ENCODE measurements at places on chromosomes 16 and 17.

- no peaks in the 10 kb centered on the region for H3K36me3 ChIP-seq
- no peaks in the 10 kb centered on the region for H3K27me3 ChIP-seq
- DNase-seq, result no peak
- no peaks in the 10 kb centered on the region for H3K4me1 ChIP-seq
Observed at GRCh38 chr16:11151885-11152629, 103.9 kb downstream of the SOCS1 start.

GRCh38 chr17:63196772-63197335, 230.8 kb downstream of the TANC2 start:
- H3K27me3 ChIP-seq, result no peaks in the 10 kb centered on the region
- H3K4me3 ChIP-seq, result no peak overlapping the region
- H3K36me3 ChIP-seq, result no peaks in the 10 kb centered on the region
- no peaks in the 10 kb centered on the region for H3K4me1 ChIP-seq
- no peak overlapping the region for H3K27ac ChIP-seq

DNA sequence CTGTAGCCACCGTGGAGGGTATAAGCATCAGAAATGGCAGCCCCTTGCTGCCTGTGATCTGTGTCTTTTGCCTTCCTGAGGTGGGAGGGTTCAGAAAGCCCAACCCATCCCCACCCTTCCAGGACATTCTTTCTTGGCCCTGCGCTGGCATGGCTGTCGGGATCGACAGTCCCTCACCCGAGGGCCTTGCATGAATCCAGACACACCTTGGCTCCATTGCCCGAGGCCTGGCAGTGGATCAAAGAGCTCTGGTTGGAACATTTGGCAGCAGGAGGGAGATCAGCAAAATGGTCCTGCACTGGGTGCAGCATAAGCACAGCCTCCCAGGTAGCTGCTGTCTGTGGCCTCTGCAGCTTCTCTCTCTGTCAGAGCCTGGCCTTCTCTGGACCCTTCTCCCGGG, 246.6 kb upstream of the MAF start:
- no peaks in the 10 kb centered on the region for H3K36me3 ChIP-seq
- no peak overlapping the region for H3K27ac ChIP-seq
- no peak overlapping the region for H3K4me3 ChIP-seq
- H3K27me3 ChIP-seq, result no peaks in the 10 kb centered on the region
- DNase-seq, result no peak

DNA sequence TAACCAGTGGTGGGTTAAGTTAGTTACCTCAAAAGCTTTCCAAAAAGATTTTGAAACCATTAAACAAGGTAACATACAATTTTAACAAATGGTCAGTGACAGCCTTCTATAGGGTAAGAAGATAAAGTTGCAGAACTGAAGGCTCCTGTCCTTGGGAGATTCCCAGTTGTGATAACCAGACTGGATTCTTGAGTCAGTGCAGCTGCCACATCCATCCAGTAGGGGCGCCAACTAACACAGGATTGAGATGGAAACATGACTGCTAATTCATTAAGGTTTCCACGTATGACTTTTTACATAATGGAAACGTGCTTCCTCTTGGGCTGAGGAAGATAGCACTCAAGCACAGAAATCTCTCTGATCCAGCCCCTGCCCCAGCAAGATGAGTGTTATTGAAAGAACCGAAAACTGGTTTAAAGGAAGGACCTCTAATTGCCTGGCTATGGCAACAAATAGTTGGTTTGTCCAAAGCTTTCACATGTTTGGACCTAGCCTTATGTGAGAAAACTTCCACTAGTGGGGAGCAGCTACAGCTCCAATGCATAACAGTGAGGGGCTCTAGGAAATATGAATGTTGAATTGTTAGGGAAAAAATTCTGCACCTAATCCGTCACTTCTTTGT, 269.8 kb upstream of the MYOCD start:
- no peaks in the 10 kb centered on the region for H3K4me1 ChIP-seq
- no peaks in the 10 kb centered on the region for H3K36me3 ChIP-seq

DNA sequence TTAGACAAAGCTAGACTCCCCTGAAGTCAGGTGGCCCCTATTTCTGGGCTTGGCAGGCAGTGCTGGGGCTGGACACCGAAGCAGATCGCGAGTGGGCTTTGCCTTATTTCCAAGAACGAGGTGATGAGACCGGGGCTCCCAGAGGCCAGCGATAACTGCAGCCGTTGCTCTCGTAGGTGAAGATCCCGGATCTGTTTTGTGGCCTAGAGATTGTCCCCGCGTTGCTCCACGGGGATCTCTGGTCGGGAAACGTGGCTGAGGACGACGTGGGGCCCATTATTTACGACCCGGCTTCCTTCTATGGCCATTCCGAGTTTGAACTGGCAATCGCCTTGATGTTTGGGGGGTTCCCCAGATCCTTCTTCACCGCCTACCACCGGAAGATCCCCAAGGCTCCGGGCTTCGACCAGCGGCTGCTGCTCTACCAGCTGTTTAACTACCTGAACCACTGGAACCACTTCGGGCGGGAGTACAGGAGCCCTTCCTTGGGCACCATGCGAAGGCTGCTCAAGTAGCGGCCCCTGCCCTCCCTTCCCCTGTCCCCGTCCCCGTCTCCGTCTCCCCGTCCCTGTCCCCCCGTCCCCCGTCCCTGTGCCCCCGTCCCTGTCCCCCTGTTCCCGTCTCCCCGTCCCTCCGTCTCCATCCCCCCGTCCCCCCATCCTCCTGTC, 1.5 kb upstream of the TBCD start:
- no peak for DNase-seq
- H3K27ac ChIP-seq, result no peak overlapping the region
- no peaks in the 10 kb centered on the region for H3K27me3 ChIP-seq
- H3K4me3 ChIP-seq, result no peak overlapping the region
- no peaks in the 10 kb centered on the region for H3K36me3 ChIP-seq

DNA sequence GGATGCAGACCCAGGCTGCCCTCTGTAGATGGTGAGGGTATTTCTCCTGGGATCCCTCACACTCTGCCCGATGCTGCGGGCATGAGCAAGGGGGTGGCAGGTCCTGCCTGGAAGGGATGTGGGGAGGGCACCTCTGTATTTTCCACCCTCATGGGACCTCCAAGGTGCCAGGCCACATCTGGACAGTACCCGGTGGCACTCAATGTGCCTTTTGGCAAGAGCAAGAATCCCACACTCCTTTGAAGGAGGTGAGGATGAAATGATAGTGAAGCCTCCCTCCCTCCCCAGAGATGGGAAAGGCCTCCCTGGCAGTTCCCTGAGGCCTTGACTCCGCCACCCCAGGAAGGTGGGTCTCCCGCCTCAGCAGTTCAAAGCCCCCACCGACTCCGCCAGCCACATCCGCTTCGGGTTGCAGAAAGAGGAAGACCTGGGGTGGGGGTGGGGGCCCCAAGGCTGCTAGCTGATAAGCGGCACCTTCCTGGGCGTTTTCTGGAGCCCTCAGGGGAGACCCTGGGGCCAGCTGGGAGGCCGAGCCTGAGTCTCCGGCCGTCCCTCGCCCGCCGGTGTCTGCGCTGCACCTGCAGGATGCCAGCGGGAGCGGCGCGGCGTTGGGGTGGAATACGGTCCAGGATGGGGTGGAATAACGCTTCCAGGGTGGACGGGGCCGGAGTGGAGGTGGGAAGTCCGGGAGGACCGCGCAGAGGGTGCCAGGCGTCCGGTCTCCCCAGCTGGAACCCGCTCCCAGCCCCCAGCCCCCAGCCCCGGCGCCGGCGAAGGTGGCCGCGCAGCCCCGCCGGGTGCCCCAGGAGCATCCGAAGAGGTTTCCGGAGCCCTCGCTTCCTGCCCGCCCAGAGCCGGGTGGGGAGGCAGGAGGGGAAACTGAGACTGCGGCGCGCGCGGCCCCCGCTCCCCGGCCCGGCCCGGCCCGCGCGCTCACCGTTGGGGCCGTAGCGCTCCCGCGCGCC, 718 bp downstream of the ATP2A3 start:
- H3K27ac ChIP-seq, result no peak overlapping the region
- peak overlapping the region; percentile 33 for H3K4me3 ChIP-seq
- H3K4me1 ChIP-seq, result peaks cover 2% of the 10 kb centered on the region
- H3K27me3 ChIP-seq, result peaks cover 3% of the 10 kb centered on the region

- H3K4me3 ChIP-seq, result no peak overlapping the region
- no peaks in the 10 kb centered on the region for H3K27me3 ChIP-seq
- peaks cover 9% of the 10 kb centered on the region for H3K4me1 ChIP-seq
- no peak for DNase-seq
- H3K27ac ChIP-seq, result no peak overlapping the region
Observed at GRCh38 chr17:77404812-77405581, 264.2 kb downstream of the SEC14L1 start.

DNA sequence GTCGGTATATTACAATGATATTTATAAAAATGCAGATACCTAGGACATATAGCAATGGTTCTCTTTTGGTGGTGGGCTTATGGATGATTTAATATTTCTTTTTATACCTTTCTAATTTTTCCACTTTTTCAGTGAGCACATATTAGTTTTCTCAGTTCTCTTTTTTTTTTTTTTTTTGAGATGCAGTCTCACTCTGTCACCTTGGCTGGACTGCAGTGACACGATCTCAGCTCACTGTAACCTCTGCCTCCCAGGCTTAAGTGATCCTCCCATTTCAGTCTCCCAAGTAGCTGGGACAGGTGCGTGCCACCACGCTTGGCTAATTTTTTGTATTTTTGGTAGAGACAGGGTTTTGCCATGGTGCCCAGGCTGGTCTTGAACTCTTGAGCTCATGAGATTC, 15.1 kb downstream of the MAP3K14 start:
- DNase-seq, result no peak
- no peaks in the 10 kb centered on the region for H3K36me3 ChIP-seq
- H3K27me3 ChIP-seq, result no peaks in the 10 kb centered on the region
- no peak overlapping the region for H3K4me3 ChIP-seq

DNA sequence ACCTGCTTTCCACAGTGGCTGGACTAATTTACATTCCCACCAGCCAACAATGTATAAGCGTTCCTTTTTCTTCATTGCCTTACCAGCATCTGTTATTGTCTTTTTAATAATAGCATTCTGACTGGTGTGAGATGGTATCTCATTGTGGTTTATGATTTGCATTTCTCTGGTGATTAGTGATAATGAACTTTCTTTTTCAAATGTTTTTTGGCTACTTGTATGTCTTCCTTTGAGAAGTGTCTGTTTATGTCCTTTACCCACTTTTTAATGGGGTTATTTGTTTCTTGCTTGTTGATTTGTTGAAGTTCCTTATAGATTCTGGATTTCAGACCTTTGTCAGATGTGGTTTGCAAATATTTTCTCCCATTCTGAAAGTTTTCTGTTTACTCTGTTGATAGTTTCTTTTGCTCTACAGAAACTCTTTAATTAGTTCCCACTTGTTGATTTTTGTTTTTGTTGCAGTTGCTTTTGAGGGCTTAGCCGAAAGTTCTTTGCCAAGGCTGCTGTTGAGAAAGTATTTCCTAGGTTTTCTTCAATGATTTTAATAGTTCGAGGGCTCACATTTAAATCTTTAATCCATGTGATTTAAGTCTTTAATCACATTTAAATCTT, 26.8 kb downstream of the ITGAM start:
- DNase-seq, result no peak
- no peaks in the 10 kb centered on the region for H3K4me1 ChIP-seq
- no peaks in the 10 kb centered on the region for H3K36me3 ChIP-seq
- no peaks in the 10 kb centered on the region for H3K27me3 ChIP-seq
- no peak overlapping the region for H3K27ac ChIP-seq
- H3K4me3 ChIP-seq, result no peak overlapping the region

DNA sequence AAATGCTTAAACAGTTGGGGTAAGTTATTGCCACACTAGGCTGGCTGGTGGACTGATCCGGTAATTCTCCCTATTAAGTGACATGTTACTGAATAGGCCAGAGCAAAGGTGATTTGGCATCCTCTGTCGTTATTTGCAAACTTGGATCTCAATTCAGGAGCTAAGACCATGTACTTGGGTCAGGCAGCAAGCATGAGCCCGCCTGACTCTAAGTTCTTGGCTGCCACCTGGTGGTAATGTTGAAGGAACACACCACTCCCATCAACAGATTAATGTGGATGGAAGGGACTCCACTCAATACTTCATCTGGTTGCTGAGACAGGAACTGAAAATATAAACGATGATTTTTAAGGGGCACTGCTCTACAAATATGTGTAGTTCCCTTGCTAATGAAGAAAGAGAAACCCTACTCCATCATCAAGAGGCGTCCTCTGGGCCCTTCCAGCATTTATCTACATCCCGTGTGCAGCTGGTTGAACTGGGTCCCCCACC, 70.8 kb downstream of the EMP2 start:
- H3K27ac ChIP-seq, result no peak overlapping the region
- no peaks in the 10 kb centered on the region for H3K36me3 ChIP-seq
- H3K4me3 ChIP-seq, result no peak overlapping the region
- DNase-seq, result peak; percentile 82
- H3K4me1 ChIP-seq, result 0 out of 2 replicates have a peak, but pooled peaks cover 2% of the 10 kb centered on the region

- no peaks in the 10 kb centered on the region for H3K36me3 ChIP-seq
- no peaks in the 10 kb centered on the region for H3K27me3 ChIP-seq
- H3K4me1 ChIP-seq, result no peaks in the 10 kb centered on the region
- no peak overlapping the region for H3K4me3 ChIP-seq
- no peak for DNase-seq
- no peak overlapping the region for H3K27ac ChIP-seq
Observed at GRCh38 chr17:63486317-63487013, 9.6 kb downstream of the ACE start.

GRCh38 chr17:40548982-40549685, 16.1 kb downstream of the CCR7 start:
- DNase-seq, result no peak
- no peak overlapping the region for H3K27ac ChIP-seq
- no peaks in the 10 kb centered on the region for H3K36me3 ChIP-seq

DNA sequence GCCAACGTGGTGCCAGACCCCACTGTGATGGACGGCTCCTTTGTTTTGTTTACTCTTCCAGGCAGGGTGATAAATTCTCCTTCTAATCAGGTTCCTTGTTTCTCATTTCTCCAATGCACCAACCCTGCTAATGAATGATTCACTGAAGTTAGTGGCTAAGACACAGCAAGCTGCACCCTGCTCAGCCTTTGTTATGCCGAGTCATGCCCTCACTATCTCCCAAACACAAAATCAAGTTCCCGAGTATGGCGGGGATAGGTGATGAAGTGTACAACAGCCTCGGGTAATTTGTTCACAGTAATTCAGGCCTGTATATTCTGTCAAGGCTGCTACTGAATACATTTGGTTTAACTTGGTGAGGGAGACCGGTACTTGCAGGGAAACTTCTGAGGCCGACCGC, 83.8 kb upstream of the HS3ST4 start:
- H3K36me3 ChIP-seq, result no peaks in the 10 kb centered on the region
- peaks cover 5% of the 10 kb centered on the region for H3K4me1 ChIP-seq
- no peak overlapping the region for H3K4me3 ChIP-seq
- no peaks in the 10 kb centered on the region for H3K27me3 ChIP-seq
- DNase-seq, result no peak
- no peak overlapping the region for H3K27ac ChIP-seq

DNA sequence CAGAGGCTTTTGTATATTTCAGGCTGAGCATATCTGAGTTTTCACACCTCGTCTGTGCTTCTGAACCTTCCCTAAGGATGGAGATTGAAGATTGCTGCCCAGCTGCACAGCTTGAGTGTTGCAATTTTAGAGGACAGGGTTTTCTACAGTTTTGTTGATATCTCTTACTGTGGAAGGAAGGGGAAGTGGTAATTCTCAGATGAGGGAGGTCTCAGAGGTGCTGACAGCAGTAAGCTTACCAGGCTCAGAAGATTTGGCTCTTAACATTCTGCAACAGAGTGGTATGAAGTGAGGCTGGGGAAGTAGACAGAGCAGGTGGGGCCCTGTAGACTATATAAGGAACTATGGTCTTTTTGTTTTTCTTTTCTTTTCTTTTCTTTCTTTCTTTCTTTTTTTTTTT, 45.8 kb upstream of the ARHGAP17 start:
- peaks cover under 1% of the 10 kb centered on the region for H3K4me1 ChIP-seq
- no peaks in the 10 kb centered on the region for H3K36me3 ChIP-seq
- H3K4me3 ChIP-seq, result no peak overlapping the region
- no peak for DNase-seq
- no peak overlapping the region for H3K27ac ChIP-seq

- no peak overlapping the region for H3K27ac ChIP-seq
- peak overlapping the region; percentile 75 for H3K4me3 ChIP-seq
- no peak for DNase-seq
Observed at GRCh38 chr16:87603684-87604633, 1.7 kb downstream of the JPH3 start.

All from iPS DF 6.9 (cell line).